ENCODE measurements at places on chromosomes 5 and 9. TPM values are rescaled to one million over a fixed set of nuclear protein-coding genes. Genes with fewer than 3 reads are reported as not detected.

The SLC6A19 gene
- 0.06 TPM for total RNA-seq

The CANX gene
- 306 TPM for total RNA-seq

The PDE6A gene
- not detected for total RNA-seq

GRCh38 chr9:108543251-108543778 lies 312.5 kb downstream of the ACTL7B start:
- DNase-seq = no peak

GRCh38 chr9:69605406-69605805 lies 66.8 kb downstream of the APBA1 start:
- no peak for DNase-seq

GRCh38 chr9:117247266-117247665 lies 167.6 kb downstream of the ASTN2 start:
- DNase-seq = no peak

DNA sequence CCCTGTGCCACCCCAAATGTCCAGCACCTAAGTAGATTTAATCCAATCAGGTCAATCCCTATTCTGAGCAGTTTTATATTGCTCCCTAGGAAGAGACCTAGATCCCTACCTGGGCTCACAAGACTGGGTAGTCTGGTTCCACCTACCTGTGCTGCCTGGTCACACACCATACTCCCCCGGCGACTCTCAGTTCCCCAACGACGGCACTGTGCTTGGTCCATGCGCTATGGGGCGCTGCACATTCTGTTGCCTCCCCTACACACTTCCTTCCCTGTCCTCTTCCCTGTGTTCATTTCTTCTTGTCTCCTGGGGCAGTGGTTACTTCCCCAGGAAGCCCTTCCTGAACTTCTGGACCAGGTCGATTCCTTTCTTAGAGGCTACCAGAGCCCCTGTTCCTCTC lies 109.9 kb upstream of the IL12B start:
- DNase-seq = no peak

All from T-cell (primary cell).